ENCODE measurements at places on chromosomes 3 and 15. TPM values are rescaled to one million over a fixed set of nuclear protein-coding genes. Genes with fewer than 3 reads are reported as not detected.

The CSTA gene
- total RNA-seq, result 5.5 TPM

The TMOD2 gene
- total RNA-seq, result 4.4 TPM

The BMF gene
- 0.92 TPM for total RNA-seq

The PIK3CB gene
- 35.6 TPM for total RNA-seq

The LRTM1 gene
- not detected for total RNA-seq

The GOLGA6L10 gene
- total RNA-seq, result 0.70 TPM

The CSPG4 gene
- total RNA-seq, result 16.6 TPM

The SPPL2A gene
- 152 TPM for total RNA-seq

The SH3GL3 gene
- not detected for total RNA-seq

The PGBD4 gene
- total RNA-seq, result 1.4 TPM

The CLSTN2 gene
- total RNA-seq, result 3.3 TPM

The CADPS gene
- total RNA-seq, result 25.2 TPM

The IL17RB gene
- total RNA-seq, result 0.93 TPM

The SLC38A3 gene
- total RNA-seq, result 10.1 TPM

The SEMA3G gene
- total RNA-seq, result 17.1 TPM

The LSAMP gene
- 8.7 TPM for total RNA-seq

The KNG1 gene
- total RNA-seq, result 0.21 TPM

The SEC62 gene
- 77.3 TPM for total RNA-seq

The MUC20 gene
- 1.4 TPM for total RNA-seq

The VIPR1 gene
- total RNA-seq, result 0.88 TPM

The TRPC1 gene
- total RNA-seq, result 12.2 TPM

The HTD2 gene
- 16.7 TPM for total RNA-seq

The RASA2 gene
- 2.7 TPM for total RNA-seq

The CPNE9 gene
- not detected for total RNA-seq

The CPLX3 gene
- 6.1 TPM for total RNA-seq

The P2RY13 gene
- total RNA-seq, result 4.9 TPM

The HDAC11 gene
- total RNA-seq, result 44.2 TPM

The SKOR1 gene
- total RNA-seq, result 0.32 TPM

The UPK1B gene
- not detected for total RNA-seq

The CFAP20DC gene
- not detected for total RNA-seq

The NOX5 gene
- total RNA-seq, result not detected

The PRR23E gene
- total RNA-seq, result not detected

The EHHADH gene
- total RNA-seq, result 29.9 TPM

The SCAMP2 gene
- 31.9 TPM for total RNA-seq
